Stimulated activated CD4-positive, alpha-beta T cell treated with anti-CD3 and anti-CD28 coated beads, Interleukin-1b, Interleukin-23, amount 100 ng/mL, for 24 hours (primary cell): ENCODE measurements at places on chromosomes 2 and 18.

GRCh38 chr2:127090281-127091120 is 16.5 kb downstream of the BIN1 start:
- no peak for DNase-seq

DNA sequence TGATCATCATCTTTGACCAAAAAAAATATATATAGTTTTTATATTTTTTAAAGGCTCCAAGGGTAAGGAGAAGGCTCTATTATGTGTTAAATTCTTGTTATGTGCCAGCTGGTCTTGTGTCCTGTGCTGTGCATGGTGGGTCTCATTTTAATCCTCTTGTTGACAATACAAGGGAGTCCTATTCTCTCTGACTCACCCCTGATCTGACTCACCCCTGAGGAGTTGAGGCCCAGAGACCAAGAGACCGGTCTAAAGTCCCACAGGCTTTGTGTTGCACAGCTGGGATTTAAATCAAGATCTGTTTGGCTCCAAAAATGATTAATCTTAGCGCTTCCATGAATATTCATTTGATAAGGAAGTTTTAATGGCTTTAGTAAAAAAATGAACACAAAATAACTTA is 25.7 kb downstream of the MC2R start:
- no peak for DNase-seq

DNA sequence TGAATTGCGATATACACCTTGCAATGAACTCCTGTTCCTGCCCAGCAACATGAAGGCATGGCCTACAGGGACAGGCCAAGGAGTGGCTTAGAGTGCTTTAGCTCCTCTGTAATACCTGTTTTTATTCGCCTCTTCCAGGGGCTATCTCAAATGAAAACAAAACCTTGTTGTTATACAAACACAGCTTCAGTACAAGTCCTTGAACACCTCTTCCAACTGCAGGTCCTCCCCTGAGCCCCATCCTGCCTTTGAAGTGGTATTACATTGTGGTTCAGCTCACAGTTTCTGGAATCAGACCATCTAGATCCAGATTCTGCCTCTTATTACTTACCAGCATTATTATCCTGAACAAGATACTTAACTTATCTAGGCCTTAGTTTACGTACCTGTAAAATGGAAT is 83.0 kb upstream of the HNRNPA3 start:
- no peak for DNase-seq

DNA sequence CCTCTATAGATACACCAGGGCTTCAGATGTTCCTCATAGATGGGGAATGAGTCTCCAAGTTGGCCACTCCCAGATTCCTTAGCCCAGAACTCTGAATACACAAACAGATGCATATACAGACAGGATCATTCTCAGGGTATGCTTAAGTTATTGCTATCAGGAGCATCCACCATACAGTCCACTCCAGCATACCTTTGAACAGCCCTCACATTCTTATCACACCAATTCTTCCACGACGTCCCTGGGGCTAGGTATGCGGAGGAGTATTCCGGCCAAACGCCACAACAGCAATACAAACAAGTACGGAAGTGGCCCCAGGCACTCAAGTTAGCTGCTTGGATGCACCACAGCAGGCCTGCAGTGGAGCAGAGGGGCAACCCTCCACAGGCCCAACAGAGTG is 312.5 kb upstream of the CHAC2 start:
- DNase-seq, result no peak

- no peak for DNase-seq
These were observed 88.1 kb upstream of the ZEB2 start for GRCh38 chr2:144607891-144608521.

GRCh38 chr2:72115110-72116080 is 32.3 kb downstream of the CYP26B1 start:
- DNase-seq, result no peak
